ENCODE measurements at places on chromosomes 12 and 14.
A peak's percentile ranks its signal among the peaks of the same experiment; 100 is the strongest.

- DNase-seq = no peak
Observed at GRCh38 chr12:95615749-95616148, 64.5 kb upstream of the USP44 start.

- DNase-seq = no peak
Observed at GRCh38 chr12:112833939-112834338, 42.4 kb downstream of the RPH3A start.

GRCh38 chr14:46769292-46769691 is 117.7 kb upstream of the RPL10L start:
- DNase-seq = no peak

GRCh38 chr12:45648070-45648469 is 81.4 kb upstream of the ARID2 start:
- DNase-seq = no peak

GRCh38 chr12:103799857-103800771 is 40.9 kb downstream of the NT5DC3 start:
- DNase-seq = no peak

GRCh38 chr14:23861666-23862065 is 91.9 kb upstream of the DHRS4 start:
- no peak for DNase-seq

DNA sequence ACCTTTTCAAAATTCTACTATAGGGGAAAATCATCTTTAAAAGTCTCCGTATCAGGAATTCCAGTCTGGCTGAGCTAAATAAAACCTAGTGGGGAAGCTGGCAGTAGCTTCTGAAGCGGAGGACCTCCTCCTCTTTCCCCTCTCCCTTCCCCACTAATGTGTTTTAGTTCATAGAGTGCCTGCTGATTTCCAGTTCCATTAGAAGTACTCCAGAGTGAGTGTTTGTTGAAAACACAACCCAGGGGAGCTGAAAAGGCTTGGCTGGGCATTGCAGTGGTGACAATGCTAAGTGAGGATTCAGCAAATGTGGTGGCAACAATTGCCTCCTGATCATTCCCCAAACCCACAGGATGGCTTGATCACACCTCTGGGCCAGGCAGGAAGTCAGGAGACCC is 144.2 kb upstream of the FRMD6 start:
- no peak for DNase-seq

- DNase-seq = no peak
Observed at GRCh38 chr12:49362077-49362476, 5.2 kb upstream of the SPATS2 start.

- DNase-seq = no peak
Observed at GRCh38 chr14:92496191-92496857, 17.3 kb upstream of the RIN3 start.

DNA sequence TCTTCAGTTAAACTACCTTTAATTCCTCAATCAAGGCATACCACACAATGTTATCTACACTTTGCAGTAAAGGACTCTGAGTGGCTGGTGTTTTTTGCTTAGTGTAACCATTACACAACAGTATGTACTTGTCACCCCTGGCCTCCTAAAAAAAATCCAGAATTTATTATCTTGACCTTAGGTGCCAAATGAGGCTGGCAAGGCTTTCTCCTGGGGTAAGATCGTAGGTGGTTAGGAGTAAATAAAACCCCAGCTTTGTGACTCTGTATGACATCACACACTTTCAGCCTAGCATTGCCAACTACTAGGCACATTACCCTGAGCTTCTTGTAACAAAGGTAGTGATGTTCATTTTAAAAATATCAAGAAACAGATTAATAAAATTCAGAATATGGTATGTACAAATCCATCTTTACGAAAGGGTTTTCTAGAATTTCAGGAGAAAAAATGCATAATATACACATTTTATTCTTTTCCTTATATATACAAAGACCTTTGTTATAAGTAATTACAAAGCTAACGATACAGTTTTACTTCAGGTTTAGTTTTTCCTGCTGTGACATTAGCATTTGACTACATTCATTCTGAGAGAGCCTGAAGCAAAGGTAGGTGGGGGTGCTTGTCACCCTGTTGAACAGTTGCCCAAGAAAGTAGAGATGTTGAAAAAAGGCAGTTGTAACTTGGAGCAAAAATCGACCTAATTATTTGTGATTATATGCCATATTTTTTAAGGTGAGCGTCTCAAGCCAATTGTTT is 13.5 kb downstream of the TCL1A start:
- no peak for DNase-seq

GRCh38 chr12:94207849-94208621 is 59.7 kb downstream of the PLXNC1 start:
- peak; percentile 15 for DNase-seq

DNA sequence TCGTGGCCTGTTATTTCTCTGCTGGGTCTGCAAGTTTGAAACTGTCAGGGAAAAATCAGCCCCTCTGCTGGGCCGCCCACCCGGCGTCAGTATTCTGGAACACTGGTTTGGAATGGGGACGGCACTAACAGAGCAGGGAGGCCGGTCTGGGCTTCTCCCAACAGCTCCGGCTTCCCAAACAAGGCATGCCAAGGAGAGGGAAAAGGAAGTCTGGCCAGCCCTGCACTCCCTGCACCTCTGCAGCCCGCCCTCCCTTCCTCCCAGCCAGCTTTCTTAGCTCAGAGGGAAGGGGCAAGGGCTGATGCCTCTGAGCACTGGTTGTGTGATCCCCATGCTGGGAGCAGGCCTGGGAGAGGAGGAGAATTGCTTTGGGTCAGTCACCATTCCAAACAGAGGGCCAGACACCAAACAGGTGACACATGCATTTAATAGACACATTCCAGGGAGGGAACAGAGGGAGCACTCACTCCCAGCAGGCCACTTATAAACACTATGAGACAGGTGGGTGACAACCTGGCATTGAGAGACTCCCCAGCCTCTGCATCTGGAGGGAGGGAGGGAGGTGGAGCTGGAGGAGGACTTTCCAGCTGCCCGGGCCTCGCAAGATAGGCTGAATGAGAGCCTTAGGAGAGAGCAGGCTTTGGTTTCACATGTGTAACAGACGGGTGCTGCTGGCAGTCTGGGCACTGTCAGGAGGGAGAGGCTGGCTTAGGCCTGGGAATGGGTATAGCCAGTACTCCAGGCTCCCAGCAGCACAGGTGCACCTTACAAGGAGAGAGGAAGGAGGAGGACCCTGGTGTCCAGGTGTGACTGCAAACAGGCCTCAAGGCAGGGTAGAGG is 10.3 kb downstream of the KRT75 start:
- DNase-seq = no peak

DNA sequence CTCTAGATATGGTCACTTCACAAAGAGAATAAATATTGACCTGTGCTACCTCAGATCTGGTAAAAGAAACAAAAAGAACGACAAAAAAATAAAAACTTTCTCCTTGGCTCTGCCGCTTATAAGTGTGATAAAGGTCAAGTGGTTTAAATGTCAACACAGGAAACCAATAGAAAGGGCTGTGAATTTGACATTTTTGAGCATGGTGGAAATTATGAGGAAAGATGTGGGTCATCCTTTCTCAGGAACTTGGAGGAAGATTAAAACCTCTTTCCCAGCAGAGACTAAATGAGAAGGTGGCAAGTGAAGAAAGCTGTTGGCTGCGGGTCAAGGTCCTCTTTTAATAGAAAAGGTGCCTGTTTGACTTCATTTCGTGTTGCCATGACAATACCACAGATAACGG is 28.2 kb downstream of the TESPA1 start:
- no peak for DNase-seq

GRCh38 chr12:83052890-83053541 is 366.3 kb downstream of the TMTC2 start:
- DNase-seq = no peak

- no peak for DNase-seq
Observed at GRCh38 chr14:99391671-99392070, 89.0 kb downstream of the SETD3 start.

GRCh38 chr12:113855998-113856397 is 110.1 kb downstream of the RBM19 start:
- DNase-seq = no peak

DNA sequence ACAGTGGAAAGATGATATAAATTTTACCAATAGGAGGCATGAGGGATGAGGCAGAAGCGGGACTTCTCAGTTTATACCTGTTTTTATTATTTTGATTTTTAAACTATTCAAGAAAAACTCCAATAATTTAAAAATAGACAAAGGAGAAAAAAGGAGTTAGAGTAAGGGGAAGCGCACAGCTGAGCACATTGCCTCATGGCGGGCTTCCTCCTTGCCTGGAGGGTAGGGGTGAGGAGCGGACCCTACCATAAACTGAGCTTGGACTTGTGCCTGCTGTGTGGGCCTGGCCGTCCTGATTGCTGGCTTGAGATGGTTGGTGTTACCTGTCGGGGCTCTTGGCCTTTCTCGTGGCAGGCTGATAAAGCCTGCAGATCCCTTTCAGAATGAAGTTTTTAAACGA is 15.1 kb upstream of the HIP1R start:
- DNase-seq = no peak

GRCh38 chr14:83992857-83993256 is 1537.1 kb upstream of the FLRT2 start:
- no peak for DNase-seq

DNA sequence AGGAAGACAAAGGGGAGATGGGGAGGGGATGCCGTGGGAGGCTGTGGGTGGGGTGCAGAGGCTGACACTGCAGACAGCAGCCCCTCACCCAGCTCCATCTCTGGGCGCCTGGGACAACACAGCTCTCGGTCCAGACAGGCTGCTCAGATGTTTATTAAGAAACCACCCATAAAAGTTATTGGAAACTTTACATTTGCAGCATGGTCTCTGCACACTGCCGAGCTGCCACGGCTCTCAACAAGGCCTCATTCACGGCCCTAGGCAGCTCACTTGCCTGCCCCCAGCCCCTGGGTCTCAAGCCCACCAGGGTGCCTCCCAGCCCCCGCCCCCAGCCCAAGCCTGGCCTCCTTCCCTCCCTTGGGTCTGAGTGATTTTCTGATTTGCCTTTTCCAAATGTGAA is 21.0 kb upstream of the COL2A1 start:
- DNase-seq = no peak

DNA sequence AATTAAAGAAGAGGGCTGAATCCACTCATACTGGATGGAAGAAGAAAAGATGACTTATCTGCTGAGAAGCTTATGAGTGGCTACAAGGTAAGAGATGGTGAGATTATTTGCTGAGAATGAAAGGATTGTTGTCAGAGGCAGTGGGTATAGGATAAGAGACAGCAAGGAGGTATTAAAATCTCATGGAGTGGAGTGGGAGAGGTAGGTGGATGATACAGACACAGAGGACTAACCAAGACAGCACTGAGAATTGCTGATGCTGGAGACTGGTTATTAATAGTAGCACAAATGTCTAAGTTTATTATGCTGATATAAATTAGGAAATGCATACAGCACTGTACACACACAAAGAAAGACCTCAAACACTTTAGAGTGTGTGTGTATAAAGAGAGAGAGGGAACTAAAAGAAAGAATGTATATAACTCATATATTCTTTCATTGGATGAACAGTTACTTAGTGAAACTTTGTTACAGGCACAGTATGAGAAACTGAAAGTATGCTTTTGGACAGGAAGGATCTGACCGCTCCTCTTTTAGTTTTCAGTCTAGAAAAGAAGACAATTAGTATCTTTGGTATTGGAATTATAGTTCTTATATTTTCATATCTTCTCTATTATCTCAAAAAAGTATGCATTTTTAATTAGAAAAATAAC is 543.1 kb downstream of the LRFN5 start:
- DNase-seq = no peak

DNA sequence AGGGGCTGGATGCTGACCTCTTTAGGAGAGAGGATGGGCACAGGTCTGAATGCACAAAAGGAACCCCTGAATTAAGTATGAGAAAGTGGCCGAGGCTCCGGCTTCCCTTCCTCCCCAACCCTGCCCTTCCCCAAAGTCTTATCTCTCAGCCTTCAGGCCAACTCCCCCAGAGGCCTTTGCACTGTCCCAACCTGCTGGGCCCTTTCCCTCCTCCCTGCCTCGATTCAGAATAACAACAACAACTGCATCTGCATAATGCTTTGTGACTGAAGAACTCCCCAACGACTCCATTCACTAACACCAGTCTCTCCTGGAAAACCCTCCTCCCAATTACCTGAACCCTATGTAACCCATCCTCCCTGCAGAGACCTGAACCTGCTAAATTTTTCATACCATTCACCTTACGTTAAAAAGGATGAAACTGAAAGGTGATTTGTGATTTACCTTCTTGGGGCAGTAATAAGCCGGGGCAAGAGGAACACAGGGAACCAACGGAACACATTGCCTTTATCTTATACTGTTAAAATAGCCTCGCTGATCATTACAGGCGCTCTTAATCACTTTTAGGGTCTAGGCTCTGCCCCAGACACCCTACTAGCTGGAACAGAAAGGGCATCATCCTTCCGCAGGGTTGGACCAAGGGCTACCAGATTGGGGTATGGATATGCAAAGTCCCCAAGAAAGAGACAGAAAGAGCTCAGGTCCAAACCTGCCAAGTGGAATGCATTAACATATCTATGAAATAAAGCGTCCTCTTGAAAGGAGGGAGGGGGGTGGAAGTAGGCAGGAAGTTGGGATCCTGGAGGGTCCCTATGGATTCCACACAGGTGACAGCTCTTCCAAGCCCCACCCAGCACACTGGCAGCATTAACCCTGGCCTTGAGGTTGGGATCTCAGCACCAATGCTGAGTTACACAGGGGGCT is 24.2 kb upstream of the FOXN3 start:
- no peak for DNase-seq

- DNase-seq = no peak
Observed at GRCh38 chr14:86858591-86858990, 1134.4 kb downstream of the GALC start.

- DNase-seq = no peak
Observed at GRCh38 chr12:26134540-26134939, 9.7 kb upstream of the BHLHE41 start.

GRCh38 chr12:61525331-61525730 is 734.9 kb upstream of the USP15 start:
- DNase-seq = no peak

DNA sequence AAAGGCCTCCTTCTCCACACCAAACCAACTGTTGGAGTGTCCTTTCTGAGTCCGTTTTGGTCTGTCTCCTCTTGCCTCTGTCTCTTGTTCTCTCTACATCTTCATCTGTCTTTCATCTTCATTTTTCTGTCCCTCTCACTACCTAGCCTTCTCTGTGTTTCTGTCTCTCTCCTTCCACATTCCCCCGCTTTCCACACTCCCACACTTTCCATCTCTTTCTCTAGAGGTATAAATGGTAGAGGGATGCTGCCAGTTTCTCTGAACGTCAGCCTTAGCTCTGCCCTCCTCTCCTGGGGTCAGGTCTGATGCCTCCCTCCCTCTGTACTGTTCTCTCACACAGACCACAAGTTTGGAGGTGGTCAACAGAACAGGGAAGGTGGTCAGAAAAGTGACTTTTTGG is 42.9 kb downstream of the SMUG1 start:
- no peak for DNase-seq

GRCh38 chr14:102138535-102138934 is 1.2 kb upstream of the WDR20 start:
- no peak for DNase-seq

GRCh38 chr12:116361414-116362223 is 84.1 kb upstream of the MED13L start:
- DNase-seq = no peak

DNA sequence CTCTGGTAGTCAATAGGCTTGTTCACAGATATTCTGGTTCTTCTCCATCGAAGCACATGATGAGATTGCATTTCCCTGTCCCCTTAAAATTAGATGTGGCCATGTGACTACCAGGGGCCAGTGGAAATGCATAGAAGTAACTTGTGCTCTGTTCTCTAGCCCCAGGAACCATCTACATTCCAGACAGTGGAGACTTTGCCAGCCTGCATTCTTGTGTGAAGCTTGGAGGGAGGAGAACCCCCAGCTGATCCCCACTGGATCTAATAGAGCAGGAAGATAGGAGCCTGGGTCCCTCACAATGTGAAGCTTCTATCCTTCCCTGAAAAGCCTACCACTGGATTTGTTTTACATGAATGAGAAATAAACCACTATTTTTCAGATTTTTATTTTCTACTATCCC is 130.1 kb downstream of the KITLG start:
- no peak for DNase-seq
